ENCODE measurements at places on chromosomes 16 and 17. TPM values are rescaled to one million over a fixed set of nuclear protein-coding genes. Genes with fewer than 3 reads are reported as not detected.

Gene CHST6
- 1.9 TPM for total RNA-seq

Gene KCNJ18
- total RNA-seq = not detected

Gene NOXO1
- 0.26 TPM for total RNA-seq

- DNase-seq = no peak
These were observed at the start of gene CD300LB for GRCh38 chr17:74531231-74531761. CD300LB (minus strand) TSS chr17:74531475; CDS start chr17:74531350, 125 bp downstream.

DNA sequence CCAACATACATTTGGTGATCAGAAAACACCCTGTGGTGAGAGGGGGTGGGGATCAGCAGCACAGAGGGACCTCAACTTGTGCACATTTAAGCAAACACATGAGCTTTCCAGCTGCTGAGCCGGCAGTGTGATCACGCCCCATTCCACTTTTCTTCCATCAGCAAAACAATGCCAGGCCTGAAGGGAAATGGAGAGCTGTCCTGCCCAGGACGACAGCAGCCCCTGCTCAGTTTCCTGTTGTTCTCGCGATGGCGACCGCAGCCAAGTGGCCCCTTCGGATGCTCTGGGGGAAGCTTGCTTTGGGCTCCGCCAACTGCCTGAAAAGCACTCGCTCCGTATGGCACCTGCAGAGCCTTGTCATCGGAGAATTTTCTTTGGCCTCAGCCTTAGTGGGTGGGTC is 272.3 kb downstream of the FOXL1 start:
- no peak for DNase-seq

GRCh38 chr16:8889893-8890548 is 7.9 kb downstream of the LITAFD start:
- no peak for DNase-seq
